ENCODE measurements at places on chromosomes 12 and 14.

- H3K36me3 ChIP-seq = no peaks in the 10 kb centered on the region
- no peaks in the 10 kb centered on the region for H3K27me3 ChIP-seq
- H3K4me1 ChIP-seq = no peaks in the 10 kb centered on the region
- H3K27ac ChIP-seq = no peak overlapping the region
- no peak overlapping the region for H3K4me3 ChIP-seq
These were observed 14.0 kb downstream of the NPC2 start for GRCh38 chr14:74478996-74479635.

GRCh38 chr14:87667659-87668058, 325.3 kb downstream of the GALC start:
- H3K27me3 ChIP-seq = no peaks in the 10 kb centered on the region
- no peaks in the 10 kb centered on the region for H3K4me1 ChIP-seq
- no peak for DNase-seq
- no peak overlapping the region for H3K27ac ChIP-seq
- H3K36me3 ChIP-seq = no peaks in the 10 kb centered on the region

DNA sequence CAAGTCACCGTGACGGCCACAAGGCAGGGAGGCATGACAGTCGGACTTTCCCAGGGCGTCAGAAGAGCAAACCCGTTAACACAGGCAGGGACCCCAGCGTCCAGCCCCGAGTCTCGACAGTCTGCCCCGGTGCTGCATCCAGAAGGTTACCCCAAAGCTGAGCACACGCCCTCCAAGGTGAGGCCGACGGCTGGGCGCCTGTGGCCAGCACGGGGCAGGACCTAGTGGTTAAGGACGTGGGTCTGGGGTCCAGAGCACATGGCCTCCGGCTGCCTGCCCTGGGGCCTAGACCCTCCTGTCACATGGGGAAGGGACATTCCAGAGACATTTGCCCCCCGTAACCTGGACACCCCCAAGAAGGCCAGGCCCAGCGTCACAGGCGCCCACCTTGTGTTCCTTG, 29.7 kb upstream of the BTBD6 start:
- H3K4me1 ChIP-seq = no peaks in the 10 kb centered on the region
- no peak for DNase-seq
- H3K36me3 ChIP-seq = no peaks in the 10 kb centered on the region
- H3K27ac ChIP-seq = no peak overlapping the region

DNA sequence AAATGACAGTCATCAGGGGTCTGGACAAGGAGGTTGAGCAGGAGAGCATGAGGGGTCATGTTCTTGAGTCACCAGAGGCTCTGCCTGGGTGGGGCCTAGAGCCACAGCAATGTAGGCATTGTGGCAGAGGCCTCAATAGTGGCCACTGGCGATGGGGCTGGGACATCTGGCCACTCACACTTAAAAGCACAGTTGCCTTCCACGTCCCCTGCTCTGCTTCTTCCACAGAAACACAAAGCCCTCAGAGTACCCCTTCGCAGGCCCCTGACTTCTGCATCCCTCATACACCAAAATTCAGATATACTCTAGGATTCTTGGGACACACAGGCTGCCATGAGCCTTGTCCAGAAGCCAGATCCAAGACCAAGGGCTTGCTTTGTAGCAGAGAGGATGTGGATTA, 2.2 kb downstream of the SLC10A1 start:
- H3K4me3 ChIP-seq = no peak overlapping the region
- no peak for DNase-seq
- no peaks in the 10 kb centered on the region for H3K27me3 ChIP-seq

DNA sequence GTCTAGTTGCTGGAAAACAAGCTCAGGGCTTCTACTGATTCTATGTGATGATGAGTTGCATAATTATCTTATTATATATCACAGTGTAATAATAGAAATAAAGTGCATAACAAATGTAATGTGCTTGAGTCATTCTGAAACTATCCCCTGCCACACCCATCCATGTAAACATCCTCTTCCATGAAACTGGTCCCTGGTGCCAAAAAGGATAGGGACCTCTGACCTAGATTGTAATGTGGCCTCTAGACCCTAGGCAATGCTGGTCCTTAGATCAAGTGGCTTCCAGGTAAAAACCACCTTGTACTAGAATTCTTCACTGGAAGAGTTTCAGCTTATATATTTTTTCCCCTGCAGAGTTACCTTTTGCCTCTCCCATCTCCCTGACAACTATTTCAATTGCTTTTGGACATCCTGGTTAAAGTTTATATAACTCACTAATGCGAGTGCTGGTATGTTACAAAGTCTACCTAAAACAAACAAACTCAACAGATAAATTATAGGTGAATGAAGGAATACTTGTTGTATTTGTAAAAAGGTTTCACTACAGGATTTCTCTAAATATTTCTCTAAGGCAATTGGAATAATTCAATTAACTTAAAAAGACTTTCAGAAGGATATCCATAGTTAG, 462.5 kb downstream of the NAV3 start:
- no peak overlapping the region for H3K4me3 ChIP-seq
- no peaks in the 10 kb centered on the region for H3K36me3 ChIP-seq
- no peaks in the 10 kb centered on the region for H3K27me3 ChIP-seq
- no peak overlapping the region for H3K27ac ChIP-seq
- no peak for DNase-seq
- no peaks in the 10 kb centered on the region for H3K4me1 ChIP-seq

- no peak for DNase-seq
- H3K27me3 ChIP-seq = no peaks in the 10 kb centered on the region
- no peaks in the 10 kb centered on the region for H3K36me3 ChIP-seq
These were observed 12.3 kb upstream of the PARP11 start for GRCh38 chr12:3885277-3886094.

DNA sequence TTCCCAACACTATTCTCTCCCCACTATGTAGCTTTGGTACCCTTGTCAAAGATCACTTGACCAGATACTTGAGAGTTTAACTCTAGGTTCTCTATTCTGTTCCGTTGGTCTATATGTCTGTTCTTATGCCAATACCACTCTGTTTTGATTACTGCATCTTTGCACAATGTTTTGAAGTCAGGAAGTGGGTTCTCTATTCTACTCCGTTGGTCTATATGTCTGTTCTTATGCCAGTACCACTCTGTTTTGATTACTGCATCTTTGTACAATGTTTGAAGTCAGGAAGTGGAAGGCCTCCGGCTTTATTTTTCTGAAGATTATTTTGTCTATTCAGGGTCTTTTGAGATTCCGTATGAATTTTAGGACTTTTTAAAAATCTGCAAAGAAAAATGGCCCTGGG, 2.7 kb upstream of the NDUFA12 start:
- no peaks in the 10 kb centered on the region for H3K27me3 ChIP-seq
- no peak overlapping the region for H3K4me3 ChIP-seq
- DNase-seq = no peak

DNA sequence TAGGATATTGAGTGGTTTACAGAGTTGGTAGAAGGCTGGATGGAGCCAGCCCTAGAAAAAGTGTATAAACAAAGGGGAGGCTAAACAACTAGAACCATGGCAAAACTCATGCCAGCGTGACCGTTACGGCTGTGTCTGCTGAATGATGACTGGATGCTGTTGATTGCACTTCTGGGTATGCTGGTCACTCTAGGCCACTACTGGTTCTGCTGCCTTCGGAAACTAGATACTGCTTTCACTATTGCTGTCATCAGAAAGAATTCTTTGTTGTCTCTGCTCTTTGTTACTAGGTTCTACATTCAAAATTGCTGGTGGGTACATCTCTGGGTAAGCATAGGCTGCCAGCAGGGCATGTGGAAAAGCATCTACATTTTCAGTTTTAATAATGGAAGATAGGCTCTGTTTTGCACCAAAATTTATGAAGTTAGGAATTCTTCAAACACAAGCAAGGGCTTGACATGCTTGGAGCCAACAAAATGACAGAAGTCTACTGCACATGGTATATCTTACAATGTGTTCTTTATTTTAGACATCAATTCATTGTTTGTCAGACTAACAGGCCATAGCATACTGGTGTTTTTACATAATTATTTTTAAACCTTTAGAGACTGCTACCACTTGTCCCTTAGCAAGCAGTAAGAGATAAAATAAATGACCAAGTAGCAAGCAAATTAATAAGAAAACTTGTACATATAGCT, 15.4 kb downstream of the MON2 start:
- no peaks in the 10 kb centered on the region for H3K27me3 ChIP-seq
- peaks cover 5% of the 10 kb centered on the region for H3K36me3 ChIP-seq
- no peak for DNase-seq
- H3K4me1 ChIP-seq = peaks cover 7% of the 10 kb centered on the region

DNA sequence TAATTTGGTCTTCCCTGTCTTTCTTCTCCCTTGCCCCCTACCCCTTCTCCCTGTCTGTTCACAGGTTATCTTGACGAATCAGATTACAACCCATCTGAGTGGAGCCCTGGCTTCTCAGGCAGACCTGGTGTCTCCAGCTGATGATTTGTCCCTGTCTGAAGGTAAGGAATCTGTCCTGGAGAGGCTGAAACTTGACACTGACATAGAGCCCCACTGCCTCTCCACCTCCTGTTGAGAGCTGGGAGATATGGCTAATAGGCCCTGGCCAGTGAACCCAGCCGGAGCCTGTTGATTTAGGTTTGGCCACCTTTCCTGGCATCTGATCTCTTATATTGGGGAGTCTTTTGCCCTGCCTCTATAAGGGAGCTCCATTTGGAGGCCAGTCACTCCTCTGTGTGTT, 472.2 kb downstream of the RAD51B start:
- H3K4me1 ChIP-seq = peaks cover 49% of the 10 kb centered on the region
- peak overlapping the region; percentile 18 for H3K27ac ChIP-seq
- H3K36me3 ChIP-seq = no peaks in the 10 kb centered on the region
- DNase-seq = no peak
- H3K4me3 ChIP-seq = no peak overlapping the region

Measured in vagina (tissue), 2 donors.